ENCODE measurements at places on chromosomes 2 and 18. TPM values are rescaled to one million over a fixed set of nuclear protein-coding genes. Genes with fewer than 3 reads are reported as not detected.
A peak's percentile ranks its signal among the peaks of the same experiment; 100 is the strongest.

The KRTCAP3 gene
- 4.7 TPM for total RNA-seq

DNA sequence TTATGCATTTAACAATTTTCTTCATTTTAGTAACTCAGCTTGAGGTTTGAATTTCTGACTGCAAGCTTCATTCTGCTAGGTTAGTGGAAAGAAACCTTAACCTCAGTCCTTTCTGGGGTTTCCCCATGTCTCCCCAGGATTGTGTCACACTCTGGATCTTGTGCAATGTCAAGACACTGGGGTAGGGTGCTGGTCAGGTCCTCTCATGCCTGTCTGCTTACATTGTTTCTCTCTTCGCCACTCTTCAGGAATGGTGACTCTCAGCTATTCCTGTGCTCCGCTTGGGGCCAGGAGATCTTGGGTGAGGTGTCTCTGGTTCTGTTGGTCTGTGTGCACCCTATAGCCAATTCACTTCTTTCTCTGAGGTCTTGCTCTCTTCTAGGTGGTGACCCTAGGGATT, 23.9 kb downstream of the CTLA4 start:
- peak; percentile 78 for DNase-seq
- peaks cover 78% of the 10 kb centered on the region for H3K4me1 ChIP-seq
- peak overlapping the region; percentile 78 for H3K27ac ChIP-seq
- H3K36me3 ChIP-seq = peaks cover 2% of the 10 kb centered on the region
- H3K27me3 ChIP-seq = peaks cover 4% of the 10 kb centered on the region

DNA sequence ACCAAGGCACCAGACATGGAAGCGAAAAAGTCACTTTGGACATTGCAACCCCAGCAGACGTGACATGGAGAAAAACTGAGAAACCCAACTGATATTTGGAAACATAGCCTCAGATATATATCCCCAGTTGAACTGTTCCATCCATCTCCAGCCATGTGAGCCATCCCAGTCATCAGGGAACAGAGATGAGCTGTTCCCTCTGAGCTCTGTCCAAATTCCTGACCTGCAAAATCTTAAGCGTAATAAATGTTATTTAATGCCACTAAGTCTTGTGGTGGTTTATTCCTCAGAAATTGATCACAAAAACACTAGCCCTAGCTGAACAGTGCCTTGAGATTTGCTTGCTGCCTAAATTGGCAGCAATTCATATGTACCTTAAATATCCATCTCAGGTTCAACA, 182.8 kb downstream of the NRP2 start:
- H3K36me3 ChIP-seq = no peaks in the 10 kb centered on the region
- no peak for DNase-seq
- peaks cover 22% of the 10 kb centered on the region for H3K27me3 ChIP-seq
- peaks cover 18% of the 10 kb centered on the region for H3K4me1 ChIP-seq

DNA sequence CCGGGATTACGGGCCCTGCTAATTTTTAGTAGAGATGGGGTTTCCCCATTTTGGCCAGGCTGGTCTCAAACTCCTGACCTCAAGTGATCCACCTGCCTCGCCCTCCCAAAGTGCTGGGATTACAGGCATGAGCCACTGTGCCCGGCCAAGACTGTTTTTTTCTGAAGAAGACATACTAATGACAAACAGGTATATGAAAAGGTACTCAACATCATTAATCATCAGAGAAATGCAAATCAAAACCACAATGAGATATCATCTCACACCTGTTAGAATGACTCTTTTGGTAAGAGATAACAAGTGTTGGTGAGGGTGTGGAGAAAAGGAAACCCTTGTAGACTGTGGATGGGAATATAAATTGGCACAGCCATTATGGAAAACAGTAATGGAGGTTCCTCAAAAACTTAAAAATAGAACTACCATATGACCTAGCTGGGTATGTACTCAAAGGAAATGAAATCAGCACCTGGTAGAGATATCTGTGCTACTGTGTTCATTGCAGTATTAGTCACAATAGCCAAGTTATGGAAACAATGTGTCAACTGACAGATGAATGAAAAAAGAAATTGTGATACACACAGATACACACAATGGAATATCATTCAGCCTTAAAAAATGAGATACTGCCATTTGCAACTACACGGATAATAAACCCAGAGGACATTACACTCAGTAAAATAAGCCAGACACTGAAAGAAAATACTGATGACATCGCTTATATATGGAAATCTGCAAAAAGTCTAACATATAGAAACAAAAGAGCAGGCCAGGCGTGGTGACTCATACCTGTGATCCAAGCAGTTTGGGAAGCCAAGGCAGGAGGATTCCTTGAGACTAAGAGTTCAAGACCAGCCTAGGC, 20.8 kb downstream of the SOS1 start:
- H3K36me3 ChIP-seq = peaks cover 8% of the 10 kb centered on the region
- peak overlapping the region; percentile 87 for H3K27ac ChIP-seq
- peaks cover 56% of the 10 kb centered on the region for H3K4me1 ChIP-seq
- no peaks in the 10 kb centered on the region for H3K27me3 ChIP-seq
- no peak overlapping the region for H3K4me3 ChIP-seq
- DNase-seq = peak; percentile 33

DNA sequence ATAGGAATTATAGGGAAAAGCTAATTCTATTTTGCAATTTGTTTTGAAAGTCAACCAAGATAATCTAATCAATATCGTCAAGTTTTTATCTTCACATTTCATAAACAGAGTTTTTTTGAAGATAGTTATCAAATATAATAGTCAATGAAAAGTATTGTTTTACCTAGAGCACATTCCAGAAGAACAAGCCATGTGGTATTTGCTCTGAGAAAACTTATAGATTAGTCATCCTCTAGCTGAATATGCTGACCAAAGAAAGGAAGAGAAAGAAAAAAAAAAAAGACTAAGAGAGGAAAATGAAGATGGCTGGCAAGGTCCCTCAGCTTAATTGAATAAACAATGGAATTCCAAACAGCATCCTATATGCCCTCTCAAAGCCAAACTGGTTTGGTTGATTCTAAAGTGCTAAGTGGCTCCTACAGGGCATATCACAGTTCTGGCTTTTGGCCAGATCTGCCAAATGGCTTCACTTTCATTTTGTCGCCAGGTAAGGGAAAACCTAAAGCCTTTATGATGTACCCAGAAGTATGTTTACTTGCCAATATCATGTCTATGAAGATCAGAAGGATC, 132.6 kb downstream of the VWC2L start:
- H3K4me3 ChIP-seq = no peak overlapping the region
- H3K27me3 ChIP-seq = peaks cover 3% of the 10 kb centered on the region
- DNase-seq = no peak
- H3K4me1 ChIP-seq = no peaks in the 10 kb centered on the region

Measured in activated CD4-positive, alpha-beta T cell treated with anti-CD3 and anti-CD28 coated beads for 36 hours (primary cell).